Activated T-helper 17 cell treated with anti-CD3 and anti-CD28 coated beads, Interleukin-2, amount 50 U/mL, for 72 hours (primary cell): ENCODE measurements at places on chromosomes 3 and 15.
A peak's percentile ranks its signal among the peaks of the same experiment; 100 is the strongest.

- no peak for ATAC-seq
Observed at GRCh38 chr15:99438691-99439523, 126.9 kb upstream of the MEF2A start.

- no peak for ATAC-seq
Observed at GRCh38 chr3:23094890-23095462, 108.2 kb upstream of the UBE2E2 start.

- no peak for ATAC-seq
Observed at GRCh38 chr15:88513195-88513594, 33.3 kb downstream of the DET1 start.

- no peak for ATAC-seq
Observed at GRCh38 chr15:97087006-97087741, 756.7 kb downstream of the NR2F2 start.

DNA sequence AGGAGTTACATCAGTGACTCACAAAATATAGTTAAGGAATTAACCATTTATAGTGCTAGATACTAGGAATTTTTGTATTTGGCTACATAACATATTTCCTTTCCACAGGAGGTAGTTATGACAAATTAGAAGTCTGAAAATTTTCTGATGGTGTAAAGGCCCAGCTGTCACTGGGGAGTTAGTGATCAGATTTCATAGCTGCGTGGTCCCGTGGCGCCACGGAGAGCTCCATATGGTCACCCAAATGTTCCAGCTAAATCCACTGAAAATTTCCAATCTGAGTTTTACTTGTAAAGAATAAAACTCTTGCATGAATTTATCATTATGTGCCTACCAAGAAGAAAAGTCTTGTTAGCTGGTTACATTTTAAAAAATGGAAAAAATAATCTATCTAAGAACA lies 368.9 kb upstream of the PLSCR5 start:
- no peak for ATAC-seq

- ATAC-seq = no peak
Observed at GRCh38 chr15:43190178-43190577, 5.0 kb downstream of the CCNDBP1 start.

DNA sequence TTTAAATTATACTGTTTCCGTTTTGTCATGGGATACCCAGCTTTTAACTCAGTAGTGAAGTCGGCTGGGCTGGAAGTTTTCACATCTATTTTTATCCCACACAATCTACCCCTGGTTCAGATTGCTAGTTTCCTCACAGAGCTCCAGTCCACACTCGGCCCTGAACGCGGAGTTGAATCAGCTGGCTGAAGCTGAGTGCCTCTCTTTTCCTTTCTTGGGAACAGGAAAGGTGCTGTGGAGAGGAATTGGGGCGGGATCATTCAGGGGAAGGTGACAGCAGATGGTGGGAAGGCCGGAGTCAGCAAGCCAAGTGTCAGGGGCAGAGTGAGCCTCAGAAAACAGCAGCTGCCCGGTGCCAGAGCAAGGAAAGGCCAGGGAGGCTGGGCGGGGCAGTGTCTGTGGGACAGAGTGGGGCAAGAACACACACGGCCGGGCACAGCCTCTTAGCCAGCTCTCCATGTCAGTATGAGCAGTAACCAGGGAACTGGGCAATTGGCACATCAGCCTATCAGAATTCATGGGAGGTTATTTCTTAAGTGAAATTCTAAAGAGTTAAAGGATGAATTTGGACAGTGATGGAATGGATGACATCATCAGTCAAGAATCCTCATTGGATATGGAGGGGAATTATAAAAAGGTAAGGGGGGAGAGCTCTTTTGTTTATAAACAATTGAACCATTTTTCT lies 135.7 kb upstream of the IL12A start:
- ATAC-seq = no peak

GRCh38 chr3:23389686-23390085 lies 186.6 kb downstream of the UBE2E2 start:
- no peak for ATAC-seq

DNA sequence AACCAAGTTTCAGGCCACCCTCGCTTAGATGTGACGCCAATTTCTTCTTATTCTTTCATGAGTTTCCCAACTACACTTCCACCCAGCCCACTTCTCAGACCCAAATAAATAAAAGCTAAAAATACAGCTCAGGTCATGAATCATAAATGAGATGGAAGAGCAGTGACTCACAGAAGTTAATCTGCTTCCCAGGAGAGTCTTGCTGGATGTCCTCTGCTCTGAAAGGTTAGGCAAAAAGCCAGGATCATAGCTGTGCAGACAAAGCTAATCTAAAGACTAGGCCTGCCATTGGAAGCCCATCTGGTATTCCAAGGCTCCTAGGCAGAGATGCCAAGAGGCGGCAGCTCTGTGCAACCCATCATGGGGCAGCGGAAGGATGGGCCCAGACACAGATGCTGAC lies 24.1 kb downstream of the SHC4 start:
- ATAC-seq = no peak

- ATAC-seq = no peak
Observed at GRCh38 chr15:29054171-29055045, 168.6 kb downstream of the APBA2 start.

- ATAC-seq = peak; percentile 74
Observed at GRCh38 chr3:11803977-11804892, 42.5 kb downstream of the TAMM41 start.

GRCh38 chr15:91891101-91891500 lies 37.6 kb downstream of the SLCO3A1 start:
- ATAC-seq = no peak

DNA sequence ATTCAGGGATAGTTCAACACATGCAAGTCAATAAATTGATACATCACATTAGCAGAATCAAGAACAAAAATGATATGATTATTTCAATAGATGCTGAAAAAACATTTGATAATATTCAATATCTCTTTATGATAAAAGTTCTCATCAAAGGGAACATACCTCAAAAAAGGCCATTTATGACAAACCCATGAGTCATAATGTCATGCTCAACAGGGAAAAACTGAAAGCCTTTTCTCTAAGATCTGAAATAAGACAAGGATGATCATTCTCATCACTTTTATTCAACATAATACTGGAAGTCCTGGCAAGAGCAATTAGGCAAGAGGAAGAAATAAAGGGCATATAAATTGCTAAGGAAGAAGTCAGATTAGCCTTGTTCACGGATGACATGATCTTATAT lies 54.1 kb upstream of the TMEM158 start:
- no peak for ATAC-seq

GRCh38 chr15:41873711-41874110 lies 20.1 kb downstream of the SPTBN5 start:
- ATAC-seq = no peak

- ATAC-seq = no peak
Observed at GRCh38 chr3:39752751-39753150, 56.7 kb upstream of the MYRIP start.

DNA sequence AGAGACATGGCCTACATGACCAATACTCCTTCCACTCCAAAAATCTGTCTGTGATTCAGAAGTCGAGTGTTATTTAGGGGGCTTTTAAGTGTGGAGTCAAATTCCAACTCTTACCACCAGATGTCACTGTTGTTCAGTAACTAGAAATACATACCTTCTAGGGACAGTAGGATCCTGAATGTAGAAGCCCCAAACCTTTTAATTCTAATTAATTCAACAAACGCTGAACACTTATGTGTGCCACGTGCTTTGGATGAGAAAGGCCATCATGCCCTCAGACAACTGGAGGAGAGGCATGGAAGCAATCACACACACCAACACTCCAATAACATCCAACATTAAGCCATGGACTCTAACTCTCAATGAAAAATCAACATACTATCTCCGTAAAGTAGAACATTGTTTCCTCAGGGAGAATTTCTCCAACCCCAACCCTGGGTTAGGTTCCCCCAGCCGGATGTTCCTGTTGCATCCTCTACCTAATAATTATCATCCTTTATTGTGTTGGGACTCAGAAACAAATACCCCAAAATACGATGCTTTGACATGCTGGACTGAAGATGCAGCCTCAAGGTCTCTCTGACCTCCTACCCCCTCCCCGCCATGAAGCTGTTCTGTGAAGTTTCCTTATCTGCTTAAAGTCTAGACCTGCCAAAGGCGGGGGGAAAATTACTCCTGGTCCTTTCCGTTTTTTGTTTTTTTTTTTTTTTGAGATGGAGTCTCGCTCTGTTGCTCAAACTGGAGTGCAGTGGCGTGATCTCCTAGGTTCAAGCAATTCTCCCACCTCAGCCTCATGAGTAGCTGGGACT lies 8.0 kb upstream of the CCDC13 start:
- peak; percentile 86 for ATAC-seq

DNA sequence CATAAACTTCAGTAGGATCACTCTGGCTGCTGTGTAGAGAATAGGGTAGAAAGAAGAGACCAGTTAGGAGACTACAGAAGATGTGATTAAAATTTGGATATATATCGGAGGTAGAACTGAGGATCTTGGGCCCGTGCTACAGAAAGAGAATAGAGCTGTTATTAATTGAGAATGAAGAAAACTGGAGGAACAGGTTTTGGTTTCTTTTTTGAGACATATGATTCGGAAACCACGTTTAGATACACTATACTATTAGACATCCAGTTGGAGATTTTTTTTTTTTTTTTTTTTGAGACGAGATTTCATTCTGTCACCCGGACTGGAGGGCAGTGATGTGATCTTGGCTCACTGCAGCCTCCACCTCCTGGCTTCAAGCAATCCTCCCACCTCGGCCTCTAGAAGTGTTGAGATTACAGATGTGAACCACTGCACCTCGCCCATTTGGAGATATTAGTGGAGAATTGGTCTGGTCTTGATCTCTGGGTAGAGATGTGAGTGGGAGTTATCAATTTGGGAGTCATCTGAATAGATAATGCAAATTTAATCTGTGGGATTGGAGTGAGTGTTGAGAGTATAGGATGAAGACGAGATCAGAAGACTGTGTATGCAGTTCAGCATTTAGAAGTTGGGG lies 50.9 kb downstream of the TCF12 start:
- ATAC-seq = no peak

- ATAC-seq = no peak
Observed at GRCh38 chr15:96500508-96500907, 170.0 kb downstream of the NR2F2 start.

DNA sequence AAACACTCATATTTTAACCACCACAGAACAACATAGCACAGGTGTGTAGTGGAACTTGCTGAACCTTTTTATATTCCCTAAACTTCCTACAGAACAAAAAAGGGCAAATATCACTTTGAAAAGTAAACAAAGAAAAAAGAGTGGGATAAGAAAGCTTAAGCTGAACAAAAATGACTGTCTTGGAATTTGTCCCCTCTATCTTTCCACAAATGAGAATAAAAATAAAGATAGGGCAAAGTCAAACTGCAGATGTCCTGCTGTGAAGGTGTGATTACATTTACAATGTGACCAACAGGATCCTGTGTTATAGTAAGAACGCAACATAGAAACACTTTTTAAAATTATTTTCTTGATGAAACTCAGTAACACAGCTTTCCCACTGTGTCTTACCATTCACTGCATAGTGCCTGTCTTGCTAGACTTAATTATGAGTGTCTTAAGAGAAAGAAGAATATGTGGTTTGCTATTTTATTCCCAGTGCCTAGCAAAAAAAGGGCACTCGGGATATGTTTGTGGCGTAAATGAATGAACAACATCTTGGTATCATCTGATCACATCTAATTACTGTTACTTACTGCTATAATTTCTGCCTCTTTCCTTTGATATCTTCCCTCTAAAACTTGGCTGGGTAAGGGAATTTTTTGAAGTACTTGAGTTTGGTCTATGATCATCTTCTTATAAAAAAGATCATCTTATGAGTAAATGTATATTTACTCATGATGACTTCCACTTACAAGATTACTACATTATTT lies 67.5 kb downstream of the DENND4A start:
- ATAC-seq = no peak
